Cerebellum (tissue), 4 donors: ENCODE measurements at places on chromosomes 4 and X. TPM values are rescaled to one million over a fixed set of nuclear protein-coding genes. Genes with fewer than 3 reads are reported as not detected.

The ZAR1 gene
- 0.27 TPM for total RNA-seq

The MND1 gene
- total RNA-seq: 5.3 TPM

The COX7B gene
- 120 TPM for total RNA-seq

The WDR17 gene
- total RNA-seq: 60.2 TPM

The NDNF gene
- 64.3 TPM for total RNA-seq

The NUP62CL gene
- total RNA-seq: 7.8 TPM

The ARR3 gene
- not detected for total RNA-seq

The F8 gene
- 5.8 TPM for total RNA-seq

The MSX1 gene
- 6.7 TPM for total RNA-seq

- no peak for DNase-seq
These were observed 51.7 kb upstream of the GPM6B start for GRCh38 chrX:13868591-13868990.

- no peak for DNase-seq
These were observed 473.2 kb upstream of the TECRL start for GRCh38 chr4:64882311-64883086.

DNA sequence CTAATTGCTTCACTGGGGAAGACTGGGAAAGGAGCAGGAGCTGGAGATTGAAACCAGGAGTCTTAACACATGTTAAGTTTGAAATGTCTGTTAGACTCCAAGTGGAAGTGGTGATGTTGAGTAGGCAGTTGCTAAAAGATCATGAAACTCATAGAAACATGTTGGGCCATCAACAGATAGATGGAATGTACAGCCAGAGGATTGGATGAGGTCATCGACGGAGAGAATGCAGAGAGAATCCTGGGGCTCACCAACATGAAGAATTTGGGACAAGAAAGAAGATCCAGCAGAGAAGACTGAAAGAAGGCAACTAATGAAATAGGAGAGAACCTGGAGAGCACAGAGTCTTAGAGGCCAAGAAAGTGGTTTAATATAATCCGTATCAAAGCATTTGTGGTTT is 19.4 kb upstream of the TSPAN5 start:
- DNase-seq: no peak

- DNase-seq: no peak
These were observed 27.3 kb downstream of the TMEM184C start for GRCh38 chr4:147644471-147644870.

GRCh38 chrX:46180258-46180687 is 364.9 kb downstream of the ZNF674 start:
- DNase-seq: no peak

DNA sequence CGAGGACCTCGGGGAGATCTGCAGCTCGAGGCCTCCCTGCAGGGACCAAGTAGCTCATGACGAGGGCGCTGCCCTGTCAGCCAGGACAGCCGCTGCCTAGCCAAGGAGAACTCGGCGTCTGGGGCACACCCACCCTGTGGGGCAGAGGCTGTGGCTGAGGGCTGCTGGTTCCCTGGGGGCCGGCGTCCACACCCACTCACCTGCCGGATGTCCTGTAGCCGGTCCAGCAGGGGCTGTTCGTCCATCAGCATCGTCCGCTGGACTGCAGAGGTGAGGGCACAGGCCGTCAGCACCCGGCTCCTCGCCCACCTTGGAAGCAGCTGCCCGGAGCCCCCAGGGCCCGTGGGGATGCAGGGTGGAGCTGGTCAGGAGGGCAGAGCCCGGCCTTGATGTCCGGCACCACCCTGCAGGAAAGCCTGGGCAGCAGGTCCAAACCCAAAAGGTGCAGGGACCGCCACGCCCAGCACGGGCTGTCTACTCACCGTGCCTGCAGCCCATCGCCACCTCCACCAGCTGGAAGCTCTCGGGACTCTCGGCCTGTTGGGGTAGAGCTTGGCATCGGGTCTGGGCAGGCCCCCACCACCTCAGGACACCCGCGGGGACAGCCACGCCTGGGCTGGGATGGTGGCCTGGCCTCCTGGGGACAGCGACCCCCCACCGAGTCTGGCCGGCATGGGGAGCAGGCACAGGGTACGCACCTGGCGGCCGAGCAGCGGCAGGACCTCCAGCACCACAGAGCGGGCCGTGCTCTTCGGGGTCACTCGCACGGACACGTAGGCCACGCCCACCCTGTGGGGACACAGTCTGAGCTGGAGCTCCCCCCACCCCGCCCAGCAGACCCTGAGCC is 6.9 kb downstream of the DGKQ start:
- DNase-seq: no peak

- no peak for DNase-seq
These were observed 25.3 kb downstream of the ARHGAP24 start for GRCh38 chr4:85500110-85500867.

GRCh38 chr4:54169176-54169575 is 59.9 kb upstream of the PDGFRA start:
- no peak for DNase-seq

DNA sequence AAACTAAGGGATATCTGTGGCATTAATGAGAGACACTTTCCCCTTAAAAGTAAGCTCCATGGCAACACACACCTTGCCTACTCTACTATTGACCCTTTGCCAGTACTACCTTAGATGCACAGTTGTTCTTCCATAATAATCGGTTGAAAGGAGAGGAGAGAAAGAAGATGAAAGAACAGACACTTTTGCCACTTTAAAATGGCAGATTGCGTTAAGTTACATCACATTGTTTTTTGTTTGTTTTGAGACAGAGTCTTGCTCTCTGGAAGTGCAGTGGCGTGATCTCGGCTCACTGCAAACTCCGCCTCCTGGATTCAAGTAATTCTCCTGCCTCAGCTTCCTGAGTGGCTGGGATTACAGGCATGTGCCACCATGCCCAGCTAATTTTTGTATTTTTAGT is 239.8 kb downstream of the SCFD2 start:
- DNase-seq: no peak

GRCh38 chrX:153635788-153636668 is 11.0 kb upstream of the DUSP9 start:
- peak; percentile 8 for DNase-seq

- DNase-seq: no peak
These were observed 9.5 kb downstream of the IDS start for GRCh38 chrX:149495573-149496071.

- DNase-seq: no peak
These were observed 39.1 kb downstream of the HAND2 start for GRCh38 chr4:173490817-173491528.

- DNase-seq: peak; percentile 19
These were observed 121.8 kb upstream of the GALNT7 start for GRCh38 chr4:173046818-173047217.

GRCh38 chr4:5638976-5639375 is 69.4 kb downstream of the EVC2 start:
- DNase-seq: no peak

DNA sequence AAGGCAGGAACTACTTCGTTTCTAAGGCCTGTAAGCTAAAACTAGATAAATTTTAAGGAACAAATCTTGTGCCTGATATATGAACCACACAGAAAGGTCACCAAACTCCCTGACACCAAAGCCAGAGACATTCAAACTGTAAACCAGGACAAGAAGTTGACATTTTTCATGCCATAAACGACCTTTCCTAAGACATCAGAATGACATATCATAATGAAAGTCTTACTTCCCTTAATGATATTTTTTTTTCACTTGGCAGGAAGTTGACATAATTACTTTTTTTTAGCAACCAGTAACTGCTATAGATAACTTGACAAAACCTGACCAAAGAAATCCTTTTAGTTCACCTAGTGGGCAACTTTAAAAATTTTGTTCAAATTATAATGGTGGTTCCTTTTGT is 231.5 kb upstream of the AGTR2 start:
- no peak for DNase-seq

DNA sequence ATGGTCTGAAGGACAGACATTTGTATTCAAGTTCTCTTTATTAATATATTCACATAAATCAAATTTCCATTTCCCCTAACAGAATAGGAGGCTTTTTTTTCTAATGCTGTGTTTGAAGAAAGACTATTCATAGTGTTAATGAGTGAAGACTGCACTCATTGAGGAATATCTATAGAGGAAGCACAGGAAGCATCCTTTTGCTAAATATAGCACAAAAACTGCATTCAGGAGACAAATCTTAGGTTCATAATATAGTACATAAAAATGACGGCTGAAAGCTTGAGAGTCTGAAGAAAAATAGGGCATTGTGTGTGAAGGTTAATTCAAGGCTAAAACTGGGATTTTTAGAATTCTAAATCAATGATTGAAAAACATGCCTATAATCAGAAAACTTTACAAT is 50.4 kb upstream of the ANKRD50 start:
- DNase-seq: no peak

GRCh38 chrX:71393919-71394318 is 27.8 kb downstream of the TAF1 start:
- no peak for DNase-seq

GRCh38 chr4:128866269-128866668 is 56.8 kb downstream of the JADE1 start:
- no peak for DNase-seq

GRCh38 chr4:110540982-110541451 is 65.1 kb downstream of the ENPEP start:
- DNase-seq: no peak

GRCh38 chr4:186920992-186921391 is 197.3 kb upstream of the FAT1 start:
- no peak for DNase-seq

DNA sequence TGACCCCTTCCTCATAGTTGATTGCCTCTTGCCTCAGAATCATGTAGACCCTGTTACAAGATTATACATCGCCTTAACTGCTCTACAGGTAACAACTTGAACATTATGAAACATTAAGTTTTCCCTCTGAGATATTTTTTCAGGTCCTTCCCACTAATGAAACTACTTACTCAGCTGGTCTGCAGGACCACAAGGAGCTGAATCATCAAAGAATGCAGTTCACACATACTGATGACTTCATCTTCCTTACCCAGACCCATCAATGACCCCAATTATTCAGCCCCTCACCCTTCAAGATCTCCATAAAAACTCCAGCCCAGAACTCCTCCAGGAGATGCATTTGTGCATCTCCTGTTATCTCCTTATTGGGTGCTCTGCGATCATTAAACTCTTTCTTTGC is 720.9 kb downstream of the RAPGEF2 start:
- DNase-seq: no peak

DNA sequence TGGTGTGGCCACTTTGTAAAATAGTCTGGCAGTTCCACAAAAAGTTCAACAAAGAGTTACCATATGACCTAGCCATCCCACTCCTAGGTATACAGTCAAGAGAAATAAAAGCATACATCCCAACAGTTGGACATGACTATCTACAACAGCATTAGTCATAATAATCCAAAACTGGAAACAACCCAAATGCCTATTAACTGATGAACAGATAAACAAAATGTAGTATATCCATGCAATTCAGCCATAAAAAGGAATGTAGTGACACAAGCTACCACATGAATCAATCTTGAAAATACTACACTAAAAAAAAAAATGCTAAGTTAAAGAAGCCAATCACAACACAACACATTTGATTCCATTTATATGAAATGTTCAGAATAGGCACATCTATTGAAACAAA is 16.1 kb downstream of the MED14 start:
- no peak for DNase-seq

- DNase-seq: no peak
These were observed 10.4 kb upstream of the SLC7A11 start for GRCh38 chr4:138252551-138252950.

DNA sequence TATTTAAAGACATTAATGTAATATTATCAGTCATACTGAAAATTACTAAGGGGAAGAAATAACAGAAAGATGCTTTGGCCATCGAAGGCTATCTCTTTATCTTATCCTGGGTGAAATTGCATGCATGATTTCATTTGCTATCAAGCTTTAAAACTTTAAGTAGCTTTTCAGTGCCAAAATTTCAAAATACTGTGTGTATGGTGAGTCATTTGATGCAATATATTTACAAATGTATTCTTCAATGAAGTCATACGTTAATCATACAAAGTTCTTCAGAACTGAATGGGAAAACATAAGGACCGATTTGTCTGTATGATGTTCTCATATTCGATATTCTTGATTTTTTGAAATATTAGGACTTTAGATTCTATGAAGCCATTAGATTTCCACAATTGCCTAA is 1295.8 kb upstream of the AGA start:
- no peak for DNase-seq

- no peak for DNase-seq
These were observed 178.0 kb upstream of the ANKRD50 start for GRCh38 chr4:124890522-124890921.

- no peak for DNase-seq
These were observed 14.1 kb upstream of the PAPSS1 start for GRCh38 chr4:107734120-107734519.
